ENCODE measurements at places on chromosomes 11 and 22.
A peak's percentile ranks its signal among the peaks of the same experiment; 100 is the strongest.

- no peak for DNase-seq
Measured at GRCh38 chr11:34311126-34311525, 46.7 kb downstream of the ABTB2 start.

GRCh38 chr11:114218508-114218907 lies 77.7 kb upstream of the NNMT start:
- no peak for DNase-seq

- no peak for DNase-seq
Measured at GRCh38 chr22:36201630-36202319, at the start of gene APOL4. TSS of gene APOL4 (minus strand) at chr22:36201809. CDS start at chr22:36201734, 75 bp downstream.

GRCh38 chr22:44127356-44127755 lies 53.4 kb upstream of the PARVG start:
- DNase-seq = no peak

DNA sequence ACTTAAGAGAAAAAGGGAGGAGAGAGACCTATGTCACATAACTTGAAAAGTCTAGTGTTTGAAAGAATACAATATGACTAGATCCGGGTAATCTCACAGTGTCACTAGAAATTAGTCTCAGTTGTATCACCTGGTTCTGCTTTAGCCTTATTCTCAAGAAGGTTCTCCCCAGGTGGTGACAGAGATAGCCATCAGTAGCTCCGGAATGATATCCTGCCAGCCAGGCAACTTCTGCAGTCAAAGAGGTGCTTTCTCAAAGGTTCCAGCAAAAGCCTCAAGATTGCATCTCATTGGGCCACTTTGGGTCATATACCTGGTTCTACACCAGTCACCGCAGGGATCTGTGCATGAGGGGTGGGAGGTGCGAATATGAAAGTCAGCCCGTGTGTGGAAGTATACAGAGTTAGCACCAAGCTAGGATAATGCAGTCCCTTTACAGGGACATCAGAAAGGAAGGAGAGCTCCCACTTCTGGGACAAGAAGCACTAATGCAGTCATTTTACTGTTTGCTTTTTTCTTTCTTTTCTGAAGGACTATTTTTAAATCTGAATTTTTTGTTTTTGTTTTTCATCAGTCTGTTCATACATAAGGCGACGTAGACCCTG lies 61.1 kb downstream of the CYB5R2 start:
- no peak for DNase-seq

DNA sequence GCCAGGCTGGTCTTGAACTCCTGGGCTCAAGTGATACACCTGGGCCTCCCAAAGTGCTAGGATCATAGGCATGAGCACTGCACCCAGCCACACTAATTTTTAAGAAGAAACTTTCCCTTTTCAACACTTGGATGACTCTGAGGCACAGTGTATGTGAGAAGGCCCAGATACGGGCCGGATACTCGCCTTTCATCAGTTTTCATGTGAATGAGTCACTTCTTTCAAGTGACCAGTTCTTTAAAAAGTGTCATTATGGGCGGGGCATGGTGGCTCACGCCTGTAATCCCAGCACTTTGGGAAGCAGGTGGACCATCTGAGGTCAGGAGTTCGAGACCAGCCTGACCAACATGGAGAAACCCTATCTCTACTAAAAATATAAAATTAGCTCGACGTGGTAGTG lies 120.8 kb downstream of the CTTN start:
- DNase-seq = no peak

GRCh38 chr11:114846416-114846791 lies 168.1 kb downstream of the NXPE2 start:
- peak; percentile 26 for DNase-seq

DNA sequence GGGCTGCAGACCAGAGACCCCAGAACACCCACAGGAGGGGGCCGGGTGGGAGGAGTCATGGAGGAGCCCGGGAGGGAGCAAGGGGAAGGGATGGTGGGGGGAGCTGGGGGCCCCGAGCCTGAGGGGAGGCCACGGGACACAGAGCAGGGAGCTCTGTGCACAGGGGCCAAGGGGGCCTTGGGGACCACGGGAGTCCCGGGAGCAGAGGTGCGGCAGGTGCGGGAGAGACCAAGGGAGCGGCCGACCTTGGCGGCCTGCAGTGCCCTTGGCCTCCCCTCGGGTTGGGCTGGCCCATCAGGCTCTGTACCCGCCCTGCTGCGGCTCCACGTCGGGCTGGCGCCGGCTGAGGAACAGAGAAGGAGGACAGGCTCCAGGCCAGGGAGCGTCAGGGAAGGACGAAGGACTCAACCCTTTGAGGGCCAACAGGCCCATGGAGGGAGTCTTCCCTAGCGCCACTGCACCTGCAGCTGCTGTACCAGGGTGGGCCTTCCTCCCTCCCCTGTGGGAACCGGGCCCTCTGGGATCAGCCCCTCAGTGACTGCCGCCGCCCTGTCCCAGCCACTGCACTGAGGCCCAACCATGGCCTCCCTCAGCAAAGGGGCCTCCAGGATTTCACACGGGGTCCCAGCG lies 17.8 kb upstream of the BRSK2 start:
- DNase-seq = no peak

GRCh38 chr11:117816151-117816741 lies 8.3 kb downstream of the FXYD2 start:
- DNase-seq = peak; percentile 29

All from DMS153 (cell line).